Anterior cingulate cortex (tissue), 58 donors: ENCODE measurements at places on chromosomes 1 and 21.

GRCh38 chr1:225543350-225543749 lies 109.6 kb downstream of the ENAH start:
- no peak for DNase-seq

DNA sequence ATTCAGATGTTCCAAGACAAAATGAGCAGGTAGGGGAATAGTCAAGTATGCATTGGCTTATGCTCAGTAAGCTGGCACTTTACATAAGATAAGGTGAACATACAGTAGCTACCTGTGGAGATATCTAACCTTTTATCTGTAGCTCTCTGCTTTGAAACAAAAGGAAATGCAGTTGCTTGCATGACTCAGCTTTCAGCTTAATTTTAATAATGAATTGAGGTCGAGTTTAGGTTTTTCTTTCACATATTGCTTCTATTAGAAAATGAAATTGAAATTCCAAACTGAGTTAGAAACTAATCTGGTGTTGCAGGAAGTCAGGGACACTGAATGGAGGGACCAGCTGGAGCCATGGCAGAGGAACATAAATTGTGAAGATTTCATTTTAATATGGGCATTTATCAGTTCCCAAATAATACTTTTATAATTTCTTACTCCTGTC lies 8.3 kb downstream of the FRRS1 start:
- no peak for DNase-seq

DNA sequence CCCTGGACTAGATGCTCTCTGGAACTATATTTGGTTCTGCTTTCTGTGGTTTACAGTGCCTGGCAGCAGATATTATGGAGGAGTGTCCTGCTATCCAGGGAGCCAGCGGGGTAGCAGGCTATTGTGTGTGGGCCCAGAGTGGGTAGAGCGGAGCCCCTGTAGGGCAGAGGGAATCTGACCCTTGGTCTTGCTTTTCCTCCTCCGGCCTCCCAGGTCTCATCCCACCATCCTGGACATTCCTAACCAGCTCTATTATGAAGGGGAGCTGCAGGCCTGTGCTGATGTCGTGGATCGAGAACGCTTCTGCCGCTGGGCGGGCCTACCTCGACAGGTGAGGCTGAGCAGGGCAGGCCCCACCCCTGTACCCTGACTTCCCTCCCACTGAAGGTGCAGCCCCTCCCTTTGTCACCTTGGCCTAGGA lies 9.1 kb downstream of the RHOC start:
- no peak for DNase-seq

- no peak for DNase-seq
Observed at GRCh38 chr1:10851024-10852013, 54.9 kb upstream of the CASZ1 start.

DNA sequence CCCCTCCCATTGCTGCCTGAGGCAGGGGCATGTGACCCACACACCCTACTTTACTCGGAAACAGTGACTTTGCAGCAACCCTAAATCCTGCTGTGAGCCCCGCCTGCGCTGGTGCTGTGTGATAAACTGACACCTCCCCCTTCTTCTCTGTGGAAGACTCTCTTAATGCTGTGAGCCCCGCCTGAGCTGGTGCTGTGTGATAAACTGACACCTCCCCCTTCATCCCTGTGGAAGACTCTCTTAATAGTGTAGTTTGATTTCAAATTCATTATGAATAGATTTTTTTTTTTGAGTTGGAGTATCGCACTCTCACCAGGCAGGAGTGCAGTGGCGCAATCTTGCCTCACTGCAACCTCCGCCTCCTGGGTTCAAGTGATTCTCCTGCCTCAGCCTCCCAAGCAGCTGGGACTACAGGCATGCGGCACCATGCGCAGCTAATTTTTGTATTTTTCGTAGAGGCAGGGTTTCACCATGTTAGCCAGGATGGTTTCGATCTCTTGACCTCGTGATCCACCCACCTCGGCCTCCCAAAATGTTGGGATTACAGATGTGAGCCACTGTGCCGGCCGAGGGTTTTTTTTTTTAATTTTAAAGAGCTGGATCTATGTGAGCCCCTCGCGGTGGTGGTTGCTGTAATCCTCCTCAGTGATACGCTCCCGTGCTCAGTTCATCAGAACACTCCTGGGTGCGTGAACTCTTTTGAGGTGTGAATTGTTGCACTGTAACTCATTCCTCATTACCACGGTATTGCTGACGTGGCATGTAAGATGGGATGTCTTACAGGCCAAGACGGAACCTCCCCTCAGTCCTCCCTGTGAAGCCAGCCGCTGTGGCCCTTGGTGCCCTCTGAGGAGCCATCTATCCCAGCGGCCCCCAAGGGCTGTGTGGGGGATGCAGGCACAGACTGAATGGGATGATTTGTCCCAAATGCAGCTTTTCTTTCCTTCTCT lies 60.3 kb downstream of the GALNT2 start:
- DNase-seq = no peak

DNA sequence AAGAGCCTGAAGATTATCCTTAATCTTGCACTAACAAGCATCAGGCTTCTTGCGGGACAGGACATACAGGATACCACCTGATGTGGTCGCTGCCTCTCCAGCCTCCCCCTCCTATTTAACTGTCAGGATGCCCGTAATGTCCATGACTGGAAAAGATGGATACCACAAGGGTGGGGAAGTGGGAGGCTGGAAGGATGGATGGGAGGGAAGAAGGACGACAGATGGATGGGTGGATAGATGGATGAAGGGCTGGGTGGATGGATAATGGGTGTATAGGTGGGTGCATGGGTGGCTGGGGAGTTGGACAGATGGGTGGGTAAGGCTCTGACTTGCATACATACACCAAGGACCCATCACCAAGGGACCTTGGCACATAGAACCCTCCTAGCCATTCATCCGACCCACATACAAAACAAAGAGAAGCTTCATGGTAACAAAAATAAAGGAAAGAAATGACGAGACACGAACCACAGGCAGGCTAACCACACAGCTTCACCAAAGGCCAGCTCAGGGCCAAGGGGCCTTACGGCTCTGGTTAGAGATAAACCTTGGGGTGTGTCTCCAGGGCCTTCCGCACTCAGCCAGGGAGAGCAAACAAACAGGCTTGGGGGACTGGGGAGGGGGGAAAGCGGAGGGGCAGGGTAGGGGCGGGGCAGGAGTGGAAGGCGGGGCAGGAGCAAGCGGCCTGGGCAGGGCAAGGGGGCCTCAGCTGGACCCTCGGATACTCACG lies 50.5 kb downstream of the HSPG2 start:
- DNase-seq = no peak

DNA sequence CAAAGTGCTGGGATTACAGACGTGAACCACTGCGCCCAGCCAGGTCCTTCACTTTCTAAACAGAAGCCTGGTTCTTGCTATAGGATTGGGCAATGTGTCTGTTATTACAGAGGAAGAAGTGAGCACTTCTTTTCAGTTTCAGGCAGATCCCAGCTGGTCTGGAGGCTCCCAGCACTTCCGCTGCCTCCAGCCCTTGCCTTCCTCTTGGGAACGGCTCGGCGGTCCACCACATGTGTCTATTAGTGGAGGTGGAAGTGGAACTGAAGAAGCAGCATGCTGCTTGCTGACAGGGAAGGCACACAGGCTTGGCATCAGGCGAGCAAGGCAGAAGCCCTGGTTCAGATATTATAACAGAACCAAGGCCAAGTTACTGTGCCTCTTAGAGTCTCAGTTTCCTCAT lies 17.0 kb downstream of the MKNK1 start:
- DNase-seq = no peak

DNA sequence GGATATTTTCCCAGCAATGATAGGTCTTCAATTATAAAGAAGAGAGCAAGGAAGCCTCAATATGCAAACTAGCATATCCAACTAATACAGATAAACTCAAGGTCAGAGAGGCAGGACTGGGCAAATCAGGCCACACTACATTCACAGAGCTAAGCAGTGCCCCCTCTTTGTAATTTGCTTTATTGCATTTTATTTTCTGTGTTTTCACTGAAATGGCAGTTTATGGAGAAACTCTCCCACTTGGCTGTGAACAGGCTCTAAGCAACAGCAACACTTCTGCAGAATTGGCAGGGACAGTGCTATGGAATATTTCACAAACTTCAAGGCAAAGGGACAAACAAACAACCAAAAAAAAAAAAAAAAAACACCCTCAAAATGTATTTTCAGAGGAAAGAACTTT lies 93.4 kb upstream of the SOD1 start:
- DNase-seq = no peak

DNA sequence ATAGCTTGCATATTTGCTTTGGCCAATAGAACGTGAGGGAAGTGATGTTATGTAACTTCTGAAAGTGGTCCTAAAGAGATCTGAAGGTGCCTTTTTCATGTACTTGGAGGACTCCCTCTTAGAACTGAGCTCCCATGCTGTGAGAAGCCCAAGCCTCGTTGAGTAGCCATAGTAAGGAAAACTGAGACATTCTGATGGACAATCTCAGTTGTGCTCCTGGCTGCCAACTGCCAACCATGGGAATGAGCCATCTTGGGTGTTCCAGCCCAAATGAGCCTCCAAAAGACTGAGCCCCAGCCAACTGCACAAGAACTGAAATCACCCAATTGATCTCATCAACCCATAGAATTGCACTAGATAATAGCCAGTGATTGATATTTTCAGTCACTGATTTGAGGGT lies 106.7 kb downstream of the MRPL39 start:
- DNase-seq = no peak

GRCh38 chr1:36523230-36523495 lies 40.5 kb upstream of the CSF3R start:
- DNase-seq = no peak

GRCh38 chr1:65940126-65940525 lies 147.4 kb downstream of the PDE4B start:
- no peak for DNase-seq

GRCh38 chr21:24160528-24160927 lies 1446.8 kb downstream of the MRPL39 start:
- no peak for DNase-seq

- DNase-seq = no peak
Observed at GRCh38 chr1:187001198-187001889, 172.6 kb downstream of the PLA2G4A start.

DNA sequence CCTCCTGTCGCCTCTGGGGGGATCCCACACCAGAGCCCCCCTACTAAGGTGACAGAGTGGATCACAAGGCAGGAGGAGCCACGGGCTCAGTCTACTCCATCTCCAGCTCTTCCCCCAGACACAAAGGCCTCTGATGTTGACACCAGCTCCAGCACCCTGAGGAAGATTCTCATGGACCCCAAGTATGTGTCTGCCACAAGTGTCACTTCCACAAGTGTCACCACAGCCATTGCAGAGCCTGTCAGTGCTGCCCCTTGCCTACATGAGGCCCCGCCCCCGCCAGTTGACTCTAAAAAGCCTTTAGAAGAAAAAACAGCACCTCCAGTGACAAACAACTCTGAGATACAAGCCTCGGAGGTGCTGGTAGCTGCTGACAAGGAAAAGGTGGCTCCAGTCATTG lies 42.2 kb downstream of the ZBTB17 start:
- no peak for DNase-seq

- DNase-seq = no peak
Observed at GRCh38 chr1:223410036-223410435, 16.8 kb downstream of the CCDC185 start.

DNA sequence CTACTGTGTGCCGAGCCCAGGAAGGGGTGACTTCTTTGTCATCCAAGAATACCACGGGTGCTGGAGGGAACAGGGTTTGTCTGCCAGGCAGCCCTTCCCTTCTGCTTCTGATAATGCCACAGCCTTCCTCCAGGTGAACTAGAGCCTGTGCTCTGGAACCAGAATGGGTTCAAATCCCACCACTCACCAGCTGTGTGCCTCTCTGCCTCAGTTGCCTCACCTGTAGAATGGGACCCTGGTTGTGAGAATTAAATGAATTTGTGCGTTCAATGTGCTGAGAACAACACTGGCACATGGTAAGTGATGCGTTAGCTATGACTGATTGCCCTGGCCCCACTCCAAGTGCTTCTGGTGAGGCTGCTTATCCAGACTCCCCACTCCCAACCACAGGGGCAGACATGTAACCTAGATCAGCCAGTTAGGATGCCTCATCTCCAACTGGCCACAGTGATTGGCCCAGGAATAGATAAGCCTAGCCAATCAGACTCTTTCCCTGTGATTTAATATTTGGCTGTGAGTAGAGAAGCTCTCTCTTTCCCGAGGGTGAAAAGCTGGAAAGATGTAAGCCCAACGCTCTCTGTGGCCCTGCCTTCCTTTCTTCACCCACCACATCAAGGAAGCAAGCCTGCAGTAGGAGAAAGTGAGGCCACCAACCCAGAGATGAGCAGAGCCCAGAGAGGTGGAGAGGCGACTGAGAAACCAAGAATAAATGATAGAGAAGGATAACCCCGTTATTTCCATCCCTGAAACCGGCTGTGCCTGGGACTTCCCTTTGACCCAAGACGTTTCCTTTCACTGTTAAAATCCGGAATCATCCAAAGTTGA lies 20.8 kb upstream of the LAPTM5 start:
- peak; percentile 45 for DNase-seq

DNA sequence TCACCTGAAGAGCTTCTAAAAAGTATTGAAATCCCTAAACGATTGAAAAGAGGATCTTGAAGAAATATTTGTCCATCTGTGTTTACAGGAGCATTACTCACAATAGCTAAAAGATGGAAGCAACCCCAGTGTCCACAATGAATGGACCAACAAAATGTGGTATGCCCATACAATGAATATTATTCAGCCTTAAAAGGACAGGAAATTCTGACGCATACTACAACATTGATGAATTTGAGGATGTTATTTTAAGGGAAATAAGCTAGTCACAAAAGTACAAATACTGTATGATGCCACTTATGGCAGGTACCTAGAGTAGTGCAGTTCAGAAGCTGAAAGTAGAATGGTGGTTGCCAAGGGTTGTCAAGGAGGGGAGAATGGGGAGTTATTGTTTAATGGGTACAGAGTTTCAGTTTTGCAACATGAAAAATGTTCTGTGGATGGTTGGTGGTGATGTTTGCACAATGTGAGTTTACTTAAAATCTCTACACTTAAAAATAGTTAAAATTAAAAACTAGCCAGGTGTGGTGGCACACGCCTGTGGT lies 37.1 kb upstream of the GADD45A start:
- DNase-seq = no peak

GRCh38 chr1:225520587-225521227 lies 92.9 kb upstream of the LBR start:
- DNase-seq = no peak

DNA sequence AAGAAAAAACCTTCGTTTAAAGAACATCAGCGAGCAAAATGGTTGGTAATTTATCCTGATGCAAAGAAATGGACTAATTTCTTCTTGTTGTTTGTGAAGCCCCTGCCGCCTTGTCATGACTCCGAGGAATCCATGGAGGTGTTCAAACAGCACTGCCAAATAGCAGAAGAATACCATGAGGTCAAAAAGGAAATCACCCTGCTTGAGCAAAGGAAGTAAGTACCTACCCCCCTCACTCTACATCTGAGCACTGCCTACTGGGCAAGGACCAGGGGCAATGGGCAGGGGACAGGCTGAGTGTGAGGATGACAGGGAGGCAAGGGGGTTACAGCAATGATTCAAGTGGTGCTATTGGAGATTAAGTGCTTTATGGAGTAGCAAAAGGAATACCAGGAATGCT lies 29.4 kb downstream of the MAP3K7CL start:
- DNase-seq = no peak

GRCh38 chr1:227094249-227094966 lies 154.3 kb downstream of the COQ8A start:
- no peak for DNase-seq

DNA sequence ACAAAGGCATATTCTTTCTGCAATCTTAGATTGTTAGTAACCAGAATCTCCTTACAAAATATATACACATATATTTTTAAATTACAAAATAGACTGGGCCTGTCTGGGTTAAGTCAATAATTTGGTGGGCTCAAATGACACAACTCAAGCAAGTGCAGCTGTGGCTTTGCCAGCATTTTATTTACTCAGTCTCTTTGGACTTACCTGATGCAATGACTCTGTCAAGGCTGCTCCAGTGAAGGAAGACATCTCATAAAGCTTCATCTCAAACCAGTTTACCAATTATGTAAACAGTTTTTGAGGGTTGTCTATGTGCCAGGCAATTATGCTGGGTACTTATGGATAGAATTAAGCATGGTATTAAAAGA lies 22.8 kb upstream of the ABCA4 start:
- DNase-seq = no peak
